ENCODE measurements at places on chromosomes 2 and 18. TPM values are rescaled to one million over a fixed set of nuclear protein-coding genes. Genes with fewer than 3 reads are reported as not detected.

- peaks cover 29% of the 10 kb centered on the region for H3K27me3 ChIP-seq
- H3K4me3 ChIP-seq: peak within 1 kb of the TSS; percentile 50
- H3K27ac ChIP-seq: no peak within 1 kb of the TSS
- DNase-seq: peak; percentile 81
- no peaks in the 10 kb centered on the region for H3K36me3 ChIP-seq
Observed at GRCh38 chr2:42493468-42494354, at the start of gene KCNG3. TSS of gene KCNG3 (minus strand) at chr2:42493982. CDS start at chr2:42493501, 481 bp downstream.

DNA sequence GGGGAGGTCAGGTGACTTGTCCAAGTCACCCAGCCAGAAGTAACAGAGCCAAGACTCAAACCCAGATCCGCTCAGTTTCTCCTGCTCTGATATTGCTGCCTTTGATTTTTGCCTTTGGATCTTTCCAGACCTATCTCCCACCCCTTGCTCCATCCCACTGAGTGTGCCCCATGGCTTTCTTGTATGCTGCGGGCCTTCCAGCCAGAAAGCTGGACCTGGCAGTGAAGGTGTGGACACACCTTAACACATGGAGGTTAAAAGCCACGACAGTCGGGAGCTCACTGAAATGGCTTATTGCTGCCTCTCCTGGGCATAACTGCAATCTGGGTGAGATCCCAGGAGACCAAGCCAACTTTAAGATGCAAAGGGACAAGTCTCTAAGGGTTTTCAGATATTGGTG, 86.7 kb downstream of the LONRF2 start:
- no peaks in the 10 kb centered on the region for H3K4me1 ChIP-seq
- no peak overlapping the region for H3K27ac ChIP-seq
- H3K4me3 ChIP-seq: no peak overlapping the region

DNA sequence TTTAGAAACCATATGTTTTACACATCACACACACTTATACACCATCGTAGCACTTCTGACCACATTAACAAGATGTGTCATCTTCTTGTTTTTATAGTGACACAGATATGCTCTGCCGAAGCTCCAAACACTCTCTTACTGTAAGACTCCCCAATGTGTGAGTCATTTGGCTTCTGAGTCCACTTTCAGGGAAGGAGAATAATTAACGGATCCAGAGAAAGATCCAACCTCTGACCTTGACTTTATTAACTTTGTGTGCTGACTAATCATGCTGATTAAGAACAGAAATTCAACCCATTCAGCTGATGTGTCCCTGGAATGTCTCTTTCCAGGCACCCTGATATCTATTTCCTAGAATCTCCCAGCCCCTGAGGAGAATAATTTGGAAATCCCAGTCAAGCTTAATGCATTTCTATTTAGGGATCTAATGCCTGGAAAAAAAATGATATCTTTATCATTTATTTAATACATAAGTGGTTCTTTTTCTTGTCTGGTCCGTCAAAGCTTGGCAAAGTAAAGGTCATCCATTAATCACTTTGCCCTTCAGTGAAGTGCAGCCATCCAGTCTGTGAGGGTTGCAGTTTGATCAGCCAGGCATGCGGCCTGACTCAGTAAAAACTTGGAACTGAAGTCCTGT, 615.8 kb upstream of the SYT4 start:
- no peak overlapping the region for H3K4me3 ChIP-seq
- no peaks in the 10 kb centered on the region for H3K27me3 ChIP-seq
- no peak overlapping the region for H3K27ac ChIP-seq
- no peak for DNase-seq
- H3K4me1 ChIP-seq: no peaks in the 10 kb centered on the region

The KLF11 gene
- 4.9 TPM for polyA plus RNA-seq

DNA sequence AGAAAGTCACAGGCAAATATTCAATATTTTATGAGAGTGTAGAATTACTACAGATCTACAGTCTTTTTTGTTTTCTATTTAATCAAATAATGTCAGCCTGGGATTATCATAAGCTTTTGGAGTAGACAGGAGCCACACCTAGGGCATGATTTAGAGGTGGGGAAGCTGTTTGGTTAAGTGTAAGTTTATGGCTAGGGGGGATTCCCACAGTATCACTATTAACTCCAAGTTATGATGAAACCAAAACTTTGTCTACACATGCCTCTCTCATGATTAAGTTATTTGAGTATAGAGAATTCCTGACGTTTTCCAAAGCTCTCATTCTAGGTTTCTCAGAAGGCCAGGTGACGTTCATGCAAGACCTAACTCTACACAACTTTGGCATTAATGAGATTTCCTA, 2.1 kb downstream of the SERPINB10 start:
- H3K4me3 ChIP-seq: no peak overlapping the region
- no peak overlapping the region for H3K27ac ChIP-seq
- H3K27me3 ChIP-seq: no peaks in the 10 kb centered on the region
- no peak for DNase-seq

GRCh38 chr2:150003544-150003943, 416.0 kb upstream of the MMADHC start:
- H3K27ac ChIP-seq: no peak overlapping the region
- DNase-seq: no peak
- no peaks in the 10 kb centered on the region for H3K4me1 ChIP-seq
- no peaks in the 10 kb centered on the region for H3K36me3 ChIP-seq
- H3K27me3 ChIP-seq: no peaks in the 10 kb centered on the region
- no peak overlapping the region for H3K4me3 ChIP-seq

DNA sequence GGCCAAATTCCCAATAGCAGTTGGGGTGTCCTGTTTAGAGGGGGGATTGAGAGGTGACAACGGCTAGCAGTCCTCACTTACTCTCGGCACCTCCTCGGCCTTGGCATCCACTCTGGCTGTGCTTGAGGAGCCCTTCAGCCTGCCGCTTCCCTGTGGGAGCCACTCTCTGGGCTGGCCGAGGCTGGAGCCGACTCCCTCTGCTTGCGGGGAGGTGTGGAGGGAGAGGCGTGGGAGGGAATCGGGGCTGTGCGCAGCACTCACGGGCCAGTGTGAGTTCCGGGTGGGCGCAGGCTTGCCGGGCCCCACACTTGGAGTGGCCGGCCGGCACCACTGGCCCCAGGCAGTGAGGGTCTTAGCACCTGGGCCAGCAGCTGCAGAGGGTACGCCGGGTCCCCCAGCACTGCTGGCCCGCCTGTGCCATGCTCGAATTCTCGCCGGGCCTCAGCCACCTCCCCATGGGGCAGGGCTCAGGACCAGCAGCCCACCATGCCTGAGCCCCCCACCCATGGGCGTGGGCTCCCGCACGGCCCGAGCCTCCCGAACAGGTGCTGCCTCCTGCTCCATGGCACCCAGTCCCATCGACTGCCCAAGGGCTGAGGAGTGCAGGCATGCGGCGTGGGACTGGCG, 705.9 kb upstream of the ZNF804A start:
- no peak overlapping the region for H3K27ac ChIP-seq
- no peak overlapping the region for H3K4me3 ChIP-seq
- H3K4me1 ChIP-seq: no peaks in the 10 kb centered on the region
- H3K27me3 ChIP-seq: no peaks in the 10 kb centered on the region
- H3K36me3 ChIP-seq: no peaks in the 10 kb centered on the region

- no peaks in the 10 kb centered on the region for H3K27me3 ChIP-seq
- no peak for DNase-seq
- no peak overlapping the region for H3K4me3 ChIP-seq
- H3K27ac ChIP-seq: no peak overlapping the region
- H3K36me3 ChIP-seq: no peaks in the 10 kb centered on the region
- H3K4me1 ChIP-seq: no peaks in the 10 kb centered on the region
Observed at GRCh38 chr2:215145611-215146010, 7.2 kb upstream of the ABCA12 start.

The CPO gene
- 3.9 TPM for polyA plus RNA-seq

- no peaks in the 10 kb centered on the region for H3K36me3 ChIP-seq
- no peak for DNase-seq
- H3K4me1 ChIP-seq: no peaks in the 10 kb centered on the region
Observed at GRCh38 chr18:63858456-63858855, 29.0 kb upstream of the SERPINB2 start.

GRCh38 chr2:106094131-106094841, 99.8 kb downstream of the UXS1 start:
- peaks cover 40% of the 10 kb centered on the region for H3K36me3 ChIP-seq
- no peak overlapping the region for H3K27ac ChIP-seq
- peaks cover 5% of the 10 kb centered on the region for H3K4me1 ChIP-seq
- no peaks in the 10 kb centered on the region for H3K27me3 ChIP-seq
- DNase-seq: peak; percentile 30
- H3K4me3 ChIP-seq: no peak overlapping the region

The KIF1A gene
- 0.27 TPM for polyA plus RNA-seq

DNA sequence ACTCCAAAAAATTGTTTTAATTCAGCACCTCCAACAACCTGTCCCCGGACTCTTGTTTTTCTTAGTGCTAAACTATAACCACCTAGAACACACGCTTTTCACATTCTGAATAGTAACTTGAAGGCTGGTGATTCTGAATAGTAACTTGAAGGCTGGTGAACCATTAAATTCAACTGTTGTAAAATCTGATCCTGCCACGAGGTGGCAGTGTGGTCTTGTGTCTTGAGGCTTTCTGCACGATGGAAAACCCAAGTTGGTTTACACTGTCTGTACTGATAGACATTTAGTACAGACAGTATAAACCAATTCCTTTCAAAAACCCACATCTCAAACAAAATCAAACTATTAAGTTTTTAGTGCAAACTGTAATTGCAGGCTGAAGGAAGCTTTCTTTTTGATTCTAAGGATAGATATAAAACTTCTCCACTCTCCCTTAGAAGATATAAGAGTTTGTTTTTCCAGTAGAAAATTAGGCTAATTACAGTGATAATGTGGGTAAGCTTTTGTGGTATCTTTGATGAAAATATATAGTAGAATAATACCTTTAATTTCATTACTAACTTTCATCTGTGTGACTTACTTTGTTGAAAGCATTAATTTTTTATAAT, 57.6 kb downstream of the VAPA start:
- peak; percentile 81 for DNase-seq
- H3K27ac ChIP-seq: no peak overlapping the region

DNA sequence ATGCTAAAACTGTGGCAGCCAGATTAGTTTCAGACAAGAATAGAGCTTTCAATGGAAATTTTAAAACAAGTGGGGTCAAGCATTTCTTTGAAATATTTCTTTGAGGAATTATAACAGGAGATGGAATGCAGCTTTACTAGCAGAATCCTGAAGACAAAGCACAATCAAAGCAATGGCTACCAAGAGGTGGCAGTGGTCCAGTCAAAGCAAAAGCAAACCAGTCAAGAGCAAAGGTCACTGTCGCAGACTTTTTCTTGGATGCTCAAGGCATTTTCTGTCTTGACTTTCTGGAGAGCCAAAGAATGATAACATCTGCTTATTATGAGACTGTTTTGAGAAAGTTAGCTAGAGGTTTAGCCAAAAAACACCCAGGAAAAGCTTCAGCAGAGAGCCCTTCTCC, 351.2 kb upstream of the DLGAP1 start:
- no peaks in the 10 kb centered on the region for H3K4me1 ChIP-seq
- no peak overlapping the region for H3K27ac ChIP-seq
- no peaks in the 10 kb centered on the region for H3K27me3 ChIP-seq
- no peak for DNase-seq
- no peak overlapping the region for H3K4me3 ChIP-seq

The CDH19 gene
- polyA plus RNA-seq: not detected

Data from small intestine (tissue), 16 donors.